ENCODE measurements at places on chromosomes 3 and 15.

DNA sequence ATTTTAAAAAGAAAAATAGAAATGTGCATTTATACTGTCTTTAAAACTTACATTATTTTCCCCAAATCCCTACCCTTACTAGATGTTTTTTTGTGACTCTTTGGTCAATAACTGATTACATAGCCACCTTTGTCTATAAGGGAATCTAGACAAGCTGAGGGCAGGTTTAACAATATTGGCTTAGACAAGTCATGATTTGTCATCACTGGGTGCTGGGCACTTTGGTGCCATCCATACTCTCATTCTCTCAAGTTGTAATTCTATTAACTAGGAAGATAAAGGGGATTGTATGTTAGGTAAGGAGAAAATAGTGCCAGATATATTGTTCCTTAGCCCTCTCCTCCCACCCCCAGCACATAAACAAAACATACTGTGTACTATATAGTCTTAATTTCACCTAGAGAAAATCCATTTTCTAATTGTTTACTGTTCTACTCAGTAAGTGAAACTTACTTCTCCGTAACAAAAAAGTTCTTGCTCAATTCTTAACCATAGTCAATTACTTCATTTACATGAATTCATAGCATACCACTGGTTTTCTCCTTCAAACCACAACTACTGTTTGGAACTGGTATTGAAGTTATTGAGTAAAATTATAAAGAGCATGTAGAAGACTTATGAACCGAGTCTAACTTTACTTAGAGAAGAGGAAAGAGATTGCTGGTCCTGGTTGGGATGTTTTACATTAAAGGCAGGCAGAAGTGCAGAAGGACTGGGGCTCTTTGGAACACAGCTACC is 877.1 kb downstream of the PDCD6IP start:
- DNase-seq = no peak

DNA sequence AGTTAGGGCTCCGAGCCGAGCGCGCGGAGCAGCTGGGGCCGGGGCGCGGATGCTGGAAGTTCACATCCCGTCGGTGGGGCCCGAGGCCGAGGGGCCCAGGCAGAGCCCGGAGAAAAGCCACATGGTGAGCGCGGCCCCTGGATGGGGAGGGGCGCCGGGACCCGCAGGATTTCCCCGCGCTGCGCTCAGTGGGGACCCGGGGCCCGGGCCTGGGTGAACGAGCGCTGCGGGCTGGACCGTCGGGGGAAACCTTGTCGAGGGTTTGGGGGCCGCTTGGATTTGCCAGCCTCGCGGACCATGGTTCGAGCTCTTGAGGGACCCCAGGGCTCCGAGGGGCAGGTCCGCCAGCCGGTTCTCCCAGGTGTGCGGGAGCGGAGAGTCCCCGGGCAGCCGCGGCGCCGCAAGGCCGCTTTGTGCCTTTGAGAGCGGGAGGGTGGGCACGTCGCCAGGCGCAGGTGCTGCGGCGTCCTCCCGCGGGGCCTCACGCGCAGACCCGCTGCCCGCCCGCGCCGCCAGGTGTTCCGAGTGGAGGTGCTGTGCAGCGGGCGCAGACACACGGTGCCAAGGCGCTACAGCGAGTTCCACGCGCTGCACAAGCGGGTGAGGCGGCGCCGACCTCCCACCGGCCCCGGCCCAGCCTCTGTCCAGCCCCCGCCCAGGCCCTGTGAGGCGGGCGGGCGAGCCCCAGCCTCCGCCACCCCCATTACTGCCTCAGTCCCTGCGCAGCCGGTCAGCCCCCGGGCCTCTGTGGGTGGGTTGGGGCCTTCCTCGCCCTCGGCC is at the start of gene SNX22:
Gene SNX22, plus strand, starts transcription at position 5 of the 780 bp plus-strand sequence. Its CDS starts 45 bp downstream, at position 50.
- DNase-seq = no peak

DNA sequence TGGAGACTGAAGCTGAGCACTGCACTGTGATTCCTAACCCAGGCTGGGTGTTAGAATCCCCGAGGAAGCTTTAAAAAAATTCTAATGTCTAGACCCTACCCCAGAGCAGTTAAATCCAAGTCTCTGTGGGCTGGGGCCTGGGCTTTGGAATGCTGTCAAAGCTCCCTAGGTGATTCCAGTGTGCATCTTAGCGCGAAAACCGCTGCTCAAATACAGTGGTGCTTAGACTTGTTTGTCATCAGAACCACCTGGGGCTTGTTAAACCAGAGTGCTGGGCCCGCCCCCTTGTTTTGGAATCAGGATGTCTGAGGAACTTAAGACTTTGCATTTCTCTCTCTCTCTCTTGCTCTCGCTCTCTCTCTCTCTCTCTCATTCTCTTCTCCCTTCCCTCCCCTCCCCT is 20.7 kb downstream of the RHCG start:
- no peak for DNase-seq

DNA sequence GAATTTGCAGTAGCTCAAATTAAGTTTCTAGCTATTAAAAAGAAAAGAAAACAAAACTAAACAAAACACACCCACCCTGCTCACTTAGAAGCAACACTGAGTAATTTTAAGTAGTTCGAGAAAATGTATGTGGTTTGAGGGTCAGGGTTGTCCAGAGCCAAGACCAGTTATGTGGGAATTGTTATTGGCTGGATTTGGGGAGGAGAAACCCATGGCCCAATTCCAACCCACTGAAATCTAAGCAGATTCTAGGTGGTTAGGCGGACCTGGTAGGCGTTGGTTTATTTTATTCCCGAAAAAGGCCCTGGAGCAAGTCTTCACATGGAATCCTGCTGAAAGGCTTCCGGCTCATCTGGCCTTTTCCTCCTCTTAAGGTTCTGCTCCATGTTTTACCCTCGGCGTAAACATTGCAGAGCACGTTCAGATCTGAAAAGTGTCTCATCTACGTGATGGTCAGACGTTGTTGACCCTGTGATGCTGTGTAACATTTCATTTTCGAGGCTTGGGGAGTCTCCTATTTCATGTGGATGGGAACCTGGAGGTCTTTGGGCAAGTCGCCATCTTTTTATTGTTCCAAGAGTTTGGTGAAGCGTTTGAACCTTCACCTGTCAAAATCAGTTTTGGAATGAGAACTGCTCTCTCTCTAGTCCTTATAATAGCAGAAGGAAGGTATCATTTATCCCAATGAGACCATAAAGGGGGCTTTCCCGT is 64.0 kb downstream of the FLNB start:
- no peak for DNase-seq

- DNase-seq = no peak
Observed at GRCh38 chr3:146881356-146881755, 276.2 kb upstream of the PLSCR5 start.

- DNase-seq = no peak
Observed at GRCh38 chr3:102727340-102727739, 292.5 kb downstream of the ZPLD1 start.

DNA sequence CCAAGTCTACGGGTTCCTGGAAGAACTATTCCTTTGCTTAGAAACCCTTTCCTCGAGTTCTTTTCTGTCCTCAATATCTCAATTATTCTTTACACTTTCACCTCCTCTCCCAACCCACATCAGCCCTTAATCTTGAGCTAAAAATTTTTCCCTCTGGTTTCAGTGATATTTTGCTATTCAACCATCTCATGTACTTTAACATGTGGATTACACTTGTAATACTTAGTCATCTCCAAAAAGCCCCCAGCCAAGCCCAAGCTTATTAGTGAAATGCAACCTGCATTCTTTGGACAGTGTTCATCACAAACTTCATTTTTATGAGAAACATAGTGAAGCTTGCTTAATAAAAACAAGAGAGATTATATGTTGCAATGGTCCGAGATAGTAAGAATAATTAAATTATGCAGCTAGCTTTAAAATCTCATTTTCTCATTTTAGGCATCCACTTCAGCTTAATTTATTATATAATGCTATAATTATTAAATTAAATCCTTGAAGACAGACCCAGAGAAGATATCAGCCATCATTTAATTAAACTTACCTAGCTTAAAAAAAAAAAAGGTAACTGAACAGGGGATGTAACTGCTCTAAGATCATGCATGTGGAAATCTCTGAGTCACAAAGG is 534.5 kb upstream of the TBL1XR1 start:
- no peak for DNase-seq

GRCh38 chr3:98702166-98702565 is 61.0 kb upstream of the ST3GAL6 start:
- no peak for DNase-seq

DNA sequence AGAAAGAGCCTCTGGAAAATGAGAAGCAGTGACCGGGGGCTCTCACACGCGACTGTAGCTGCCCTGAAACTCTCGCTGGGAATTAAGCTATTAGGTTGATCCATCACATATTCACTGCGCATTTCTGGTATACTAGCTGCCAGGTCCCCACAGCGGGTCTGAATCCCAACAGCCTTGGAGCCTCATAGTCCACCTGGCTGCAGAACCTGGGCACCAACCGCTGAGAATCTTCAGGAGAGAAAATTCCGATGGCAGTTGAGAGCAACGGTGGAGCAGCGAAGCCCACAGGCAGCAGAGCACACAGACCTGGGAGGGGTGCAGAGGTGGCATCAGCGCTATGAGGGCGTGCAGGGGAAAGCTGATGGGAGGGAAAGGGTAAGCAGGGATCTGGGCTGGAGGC is 75.1 kb downstream of the FAM174B start:
- DNase-seq = no peak

- no peak for DNase-seq
Observed at GRCh38 chr3:113981803-113982202, 34.0 kb downstream of the ZDHHC23 start.

GRCh38 chr3:114527036-114527644 is 233.3 kb downstream of the TIGIT start:
- DNase-seq = no peak

Measured in H9 (cell line).